Neural progenitor cell (in vitro differentiated cells): ENCODE measurements at places on chromosomes 2 and 18. TPM values are rescaled to one million over a fixed set of nuclear protein-coding genes. Genes with fewer than 3 reads are reported as not detected.

- no peak for DNase-seq
Observed at GRCh38 chr18:46621111-46621766, 35.8 kb downstream of the LOXHD1 start.

- no peak for DNase-seq
Observed at GRCh38 chr2:223104336-223105132, 52.5 kb downstream of the KCNE4 start.

- no peak for DNase-seq
Observed at GRCh38 chr2:96801786-96802595, 14.1 kb upstream of the CNNM3 start.

The GKN1 gene
- not detected in 2 replicates for total RNA-seq

The C2orf76 gene
- 13.4 and 16.8 TPM in 2 replicates for total RNA-seq
